Uterus (tissue), 4 donors: ENCODE measurements at places on chromosomes 3 and 15. TPM values are rescaled to one million over a fixed set of nuclear protein-coding genes. Genes with fewer than 3 reads are reported as not detected.

SKOR1 gene
- total RNA-seq, result 1.7 TPM

GRM7 gene
- total RNA-seq, result 15.8 TPM

ZMYND10 gene
- total RNA-seq, result 11.4 TPM

FBXO40 gene
- total RNA-seq, result not detected

ALG1L2 gene
- 4.0 TPM for total RNA-seq

GOLGA6A gene
- total RNA-seq, result not detected

GRCh38 chr3:27287052-27287451, 82.1 kb downstream of the NEK10 start:
- no peak overlapping the region for H3K4me3 ChIP-seq
- DNase-seq, result no peak
- no peaks in the 10 kb centered on the region for H3K4me1 ChIP-seq
- no peaks in the 10 kb centered on the region for H3K27me3 ChIP-seq

DNA sequence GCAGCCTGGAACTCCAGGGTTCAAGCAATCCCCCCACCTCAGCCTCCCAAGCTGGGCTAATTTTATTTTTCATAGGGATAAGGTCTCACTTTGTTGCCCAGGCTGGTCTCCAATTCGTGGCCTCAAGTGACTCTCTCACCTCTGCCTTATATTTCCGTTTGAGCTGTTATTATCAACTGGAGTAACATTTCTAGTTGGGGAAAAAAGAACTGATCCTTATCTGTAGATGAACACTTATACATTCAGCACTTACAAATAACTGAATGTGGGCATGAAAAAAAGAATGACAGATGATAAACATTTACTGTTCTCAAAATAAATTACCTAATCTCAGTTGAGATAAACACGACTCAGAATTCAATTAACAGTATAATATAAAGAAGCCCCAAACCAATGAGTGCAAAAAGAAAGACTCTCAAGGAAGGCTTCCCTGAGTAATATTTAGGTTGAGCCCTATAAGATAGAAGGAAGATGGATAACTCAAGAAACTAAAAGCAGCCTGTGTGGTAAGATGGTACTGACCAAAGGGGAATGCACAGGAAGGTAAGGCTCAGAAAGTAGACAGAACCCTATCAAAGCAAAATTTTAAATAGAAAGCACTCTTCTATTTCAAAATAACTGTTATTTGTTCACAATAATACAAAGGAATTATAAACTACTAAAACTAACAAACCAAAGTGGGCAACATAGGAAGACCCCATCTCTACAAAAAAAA, 11.8 kb downstream of the UBE3A start:
- H3K27me3 ChIP-seq, result no peaks in the 10 kb centered on the region
- H3K36me3 ChIP-seq, result no peaks in the 10 kb centered on the region
- H3K4me1 ChIP-seq, result no peaks in the 10 kb centered on the region

GRCh38 chr15:60679256-60679655, 200.3 kb upstream of the ICE2 start:
- H3K4me3 ChIP-seq, result no peak overlapping the region
- H3K27ac ChIP-seq, result peak overlapping the region; percentile 54
- H3K27me3 ChIP-seq, result no peaks in the 10 kb centered on the region
- no peaks in the 10 kb centered on the region for H3K36me3 ChIP-seq
- H3K4me1 ChIP-seq, result no peaks in the 10 kb centered on the region

- no peaks in the 10 kb centered on the region for H3K36me3 ChIP-seq
- no peak overlapping the region for H3K4me3 ChIP-seq
- H3K27me3 ChIP-seq, result no peaks in the 10 kb centered on the region
- no peaks in the 10 kb centered on the region for H3K4me1 ChIP-seq
These were observed 46.8 kb downstream of the EOMES start for GRCh38 chr3:27675287-27675686.

GRCh38 chr3:123298903-123299302, 97.2 kb downstream of the SEC22A start:
- H3K4me3 ChIP-seq, result no peak overlapping the region
- H3K27ac ChIP-seq, result no peak overlapping the region
- H3K4me1 ChIP-seq, result no peaks in the 10 kb centered on the region
- no peaks in the 10 kb centered on the region for H3K27me3 ChIP-seq
- H3K36me3 ChIP-seq, result no peaks in the 10 kb centered on the region

DNA sequence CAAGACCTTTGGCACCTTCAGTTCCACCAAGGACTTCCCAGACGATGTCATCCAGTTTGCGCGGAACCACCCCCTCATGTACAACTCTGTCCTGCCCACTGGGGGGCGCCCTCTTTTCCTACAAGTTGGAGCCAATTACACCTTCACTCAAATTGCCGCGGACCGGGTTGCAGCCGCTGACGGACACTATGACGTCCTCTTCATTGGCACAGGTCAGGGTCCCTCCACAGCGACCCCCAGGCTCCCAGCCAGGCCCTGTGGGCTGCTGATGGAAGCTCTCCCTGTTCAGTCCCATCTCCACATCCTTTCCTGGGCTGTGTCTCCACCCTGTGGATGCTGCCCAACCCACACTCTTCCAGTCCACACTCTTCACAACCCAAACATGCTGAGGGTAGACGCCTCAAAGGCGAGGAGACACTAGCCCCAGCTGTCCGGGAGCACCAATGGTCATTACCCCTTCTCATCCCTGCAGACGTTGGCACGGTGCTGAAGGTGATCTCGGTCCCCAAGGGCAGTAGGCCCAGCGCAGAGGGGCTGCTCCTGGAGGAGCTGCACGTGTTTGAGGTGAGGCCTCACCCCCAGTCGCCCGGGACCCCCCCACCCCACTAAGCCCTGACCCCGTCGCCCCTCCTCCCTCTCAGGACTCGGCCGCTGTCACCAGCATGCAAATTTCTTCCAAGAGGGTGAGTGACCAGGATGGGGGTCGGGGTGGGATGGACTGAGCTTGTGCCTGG, 4.3 kb upstream of the LSMEM2 start:
- no peak overlapping the region for H3K27ac ChIP-seq
- peaks cover 21% of the 10 kb centered on the region for H3K4me1 ChIP-seq
- no peaks in the 10 kb centered on the region for H3K27me3 ChIP-seq
- no peak for DNase-seq
- H3K4me3 ChIP-seq, result no peak overlapping the region
- H3K36me3 ChIP-seq, result no peaks in the 10 kb centered on the region

GRCh38 chr15:58737298-58737697, 12.2 kb downstream of the ADAM10 start:
- no peak overlapping the region for H3K4me3 ChIP-seq
- H3K27me3 ChIP-seq, result no peaks in the 10 kb centered on the region
- DNase-seq, result no peak
- no peak overlapping the region for H3K27ac ChIP-seq
- H3K36me3 ChIP-seq, result no peaks in the 10 kb centered on the region

GRCh38 chr3:41715376-41715775, 246.5 kb downstream of the ULK4 start:
- no peak for DNase-seq
- no peaks in the 10 kb centered on the region for H3K36me3 ChIP-seq
- peak overlapping the region; percentile 74 for H3K27ac ChIP-seq
- no peaks in the 10 kb centered on the region for H3K27me3 ChIP-seq
- H3K4me3 ChIP-seq, result no peak overlapping the region

DNA sequence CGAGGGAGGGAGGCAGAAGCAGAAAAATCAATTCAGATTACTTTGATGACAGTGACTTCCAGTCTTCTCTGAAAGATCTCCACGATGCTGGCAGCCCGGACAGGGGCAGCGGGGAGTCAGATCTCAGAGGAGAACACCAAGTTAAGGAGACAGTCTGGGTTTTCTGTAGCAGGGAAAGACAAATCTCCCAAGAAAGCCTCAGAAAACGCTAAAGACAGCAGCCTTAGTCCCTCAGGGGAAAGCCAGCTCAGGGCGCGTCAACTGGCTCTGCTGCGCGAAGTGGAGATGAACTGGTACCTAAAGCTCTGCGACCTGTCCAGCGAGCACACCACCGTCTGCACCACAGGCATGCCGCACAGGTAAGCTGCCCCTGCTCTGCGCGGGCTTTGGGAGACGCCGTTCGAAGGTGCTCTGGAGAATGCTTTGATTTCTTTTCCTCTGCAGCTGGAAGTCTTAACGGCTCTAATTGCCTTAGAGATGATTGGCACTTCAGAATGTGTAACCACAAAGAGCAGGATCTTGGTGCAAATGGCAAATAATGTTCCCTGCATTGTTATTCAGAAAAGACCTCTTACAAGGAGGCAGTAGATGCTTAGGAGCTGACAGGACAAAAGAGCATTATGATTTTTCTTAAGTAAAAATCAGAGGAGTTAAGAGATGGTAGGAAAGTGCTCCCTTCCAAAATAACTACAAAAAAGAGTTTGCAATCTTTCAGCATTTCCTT, at the start of gene KCNAB1:
Gene KCNAB1 (plus strand): TSS at position 51 of the 724 bp plus-strand sequence.
- no peaks in the 10 kb centered on the region for H3K4me1 ChIP-seq
- no peaks in the 10 kb centered on the region for H3K27me3 ChIP-seq
- no peaks in the 10 kb centered on the region for H3K36me3 ChIP-seq
- H3K4me3 ChIP-seq, result no peak within 1 kb of the TSS
- no peak within 1 kb of the TSS for H3K27ac ChIP-seq

GRCh38 chr15:24977686-24978085, 22.9 kb downstream of the SNRPN start:
- no peak overlapping the region for H3K4me3 ChIP-seq
- H3K27me3 ChIP-seq, result no peaks in the 10 kb centered on the region
- H3K36me3 ChIP-seq, result no peaks in the 10 kb centered on the region
- H3K27ac ChIP-seq, result no peak overlapping the region
- no peaks in the 10 kb centered on the region for H3K4me1 ChIP-seq

- H3K4me1 ChIP-seq, result no peaks in the 10 kb centered on the region
- no peak overlapping the region for H3K4me3 ChIP-seq
- H3K27ac ChIP-seq, result no peak overlapping the region
- no peak for DNase-seq
- H3K27me3 ChIP-seq, result no peaks in the 10 kb centered on the region
- no peaks in the 10 kb centered on the region for H3K36me3 ChIP-seq
These were observed 835.3 kb upstream of the CFAP20DC start for GRCh38 chr3:59885101-59885500.

DNA sequence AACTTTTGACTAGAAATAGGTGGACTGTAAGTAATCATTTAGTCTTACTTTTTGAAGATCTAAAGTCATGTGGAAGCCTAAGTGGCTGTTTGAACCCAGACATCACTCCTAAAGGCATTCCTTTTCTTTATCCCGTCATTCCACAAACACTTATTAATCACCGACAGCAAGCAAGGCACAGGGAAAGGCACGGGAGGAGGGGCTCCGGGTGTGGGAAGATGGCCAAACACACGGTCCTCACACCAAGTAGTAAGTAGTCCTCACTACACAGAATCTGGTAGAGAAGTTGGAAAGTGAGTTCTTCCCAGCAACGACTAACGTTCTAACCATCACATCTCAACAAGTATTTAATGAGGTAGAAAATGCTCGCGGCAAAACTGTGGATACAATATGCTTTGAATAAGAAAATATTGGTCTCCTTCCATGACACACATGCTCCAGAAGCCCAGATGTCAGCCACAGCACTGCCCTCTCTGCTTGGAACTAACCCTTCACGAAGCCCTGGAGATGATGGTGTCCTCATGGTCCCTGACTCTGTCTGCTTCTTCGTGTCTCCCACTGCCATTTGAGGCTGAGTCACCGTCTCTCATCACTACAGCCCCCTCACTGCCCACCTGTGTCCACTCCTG, 202.2 kb downstream of the OPA1 start:
- DNase-seq, result no peak
- no peaks in the 10 kb centered on the region for H3K36me3 ChIP-seq
- no peaks in the 10 kb centered on the region for H3K27me3 ChIP-seq

DNA sequence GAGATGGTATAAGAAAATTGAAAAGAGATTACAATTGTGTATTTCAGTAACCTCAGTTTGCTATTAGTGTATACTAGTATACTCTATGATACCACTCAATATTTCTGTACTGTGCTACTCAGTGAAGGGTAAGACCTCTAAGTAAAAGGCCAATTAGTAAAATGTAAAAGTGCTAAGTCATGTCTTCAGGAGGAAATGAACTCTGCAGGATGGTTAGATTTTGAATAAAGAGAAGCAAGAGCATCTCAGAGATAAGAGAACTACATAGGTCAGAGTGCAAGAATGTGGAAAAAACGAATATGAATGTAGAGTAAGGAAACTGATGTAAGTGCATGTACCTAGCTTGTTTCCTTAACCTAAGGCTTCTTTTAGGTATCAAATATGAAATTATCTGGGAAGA, 796.6 kb upstream of the GBE1 start:
- no peaks in the 10 kb centered on the region for H3K4me1 ChIP-seq
- no peak overlapping the region for H3K27ac ChIP-seq
- H3K27me3 ChIP-seq, result no peaks in the 10 kb centered on the region
- DNase-seq, result no peak
- H3K4me3 ChIP-seq, result no peak overlapping the region

DNA sequence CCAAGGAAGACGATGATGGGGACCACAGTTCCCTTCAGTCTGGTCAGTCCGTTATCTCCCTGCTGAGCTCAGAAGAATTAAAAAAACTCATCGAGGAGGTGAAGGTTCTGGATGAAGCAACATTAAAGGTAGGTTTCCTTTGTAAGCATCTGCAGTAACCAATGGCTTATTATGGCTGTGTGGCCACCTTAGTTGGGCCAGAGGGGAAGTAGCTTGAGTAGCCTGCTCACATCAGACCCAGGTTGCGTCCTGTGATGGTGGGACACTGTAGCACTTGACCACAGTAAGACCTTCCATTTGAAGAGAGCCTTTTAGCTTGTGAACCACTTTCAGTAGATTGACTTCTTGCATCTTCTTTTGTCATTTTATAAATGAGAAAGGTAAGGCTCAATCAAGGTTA, 22.6 kb downstream of the STARD5 start:
- no peak for DNase-seq
- no peaks in the 10 kb centered on the region for H3K36me3 ChIP-seq
- no peak overlapping the region for H3K4me3 ChIP-seq

DNA sequence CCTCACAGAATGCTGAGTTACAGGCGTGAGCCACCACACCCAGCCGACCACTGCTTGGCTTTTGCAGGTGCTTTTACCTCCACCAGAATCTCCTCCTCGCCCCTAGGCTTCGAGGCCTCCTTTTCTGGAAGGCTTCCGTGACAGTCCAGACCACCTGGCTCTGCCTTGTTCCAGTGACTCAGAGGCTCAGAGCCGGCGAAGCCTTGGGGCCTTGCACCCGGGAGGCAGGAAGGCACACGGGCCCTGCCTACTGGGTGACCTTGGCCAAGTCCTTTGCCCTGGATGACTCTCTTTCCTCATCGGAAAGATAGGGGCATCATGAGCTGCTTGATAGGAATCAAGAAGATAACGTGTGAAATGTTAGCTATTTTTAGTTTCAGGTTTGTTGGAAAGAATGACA, 31.3 kb upstream of the FURIN start:
- no peak for DNase-seq
- H3K36me3 ChIP-seq, result no peaks in the 10 kb centered on the region
- no peak overlapping the region for H3K4me3 ChIP-seq
- no peaks in the 10 kb centered on the region for H3K4me1 ChIP-seq

DNA sequence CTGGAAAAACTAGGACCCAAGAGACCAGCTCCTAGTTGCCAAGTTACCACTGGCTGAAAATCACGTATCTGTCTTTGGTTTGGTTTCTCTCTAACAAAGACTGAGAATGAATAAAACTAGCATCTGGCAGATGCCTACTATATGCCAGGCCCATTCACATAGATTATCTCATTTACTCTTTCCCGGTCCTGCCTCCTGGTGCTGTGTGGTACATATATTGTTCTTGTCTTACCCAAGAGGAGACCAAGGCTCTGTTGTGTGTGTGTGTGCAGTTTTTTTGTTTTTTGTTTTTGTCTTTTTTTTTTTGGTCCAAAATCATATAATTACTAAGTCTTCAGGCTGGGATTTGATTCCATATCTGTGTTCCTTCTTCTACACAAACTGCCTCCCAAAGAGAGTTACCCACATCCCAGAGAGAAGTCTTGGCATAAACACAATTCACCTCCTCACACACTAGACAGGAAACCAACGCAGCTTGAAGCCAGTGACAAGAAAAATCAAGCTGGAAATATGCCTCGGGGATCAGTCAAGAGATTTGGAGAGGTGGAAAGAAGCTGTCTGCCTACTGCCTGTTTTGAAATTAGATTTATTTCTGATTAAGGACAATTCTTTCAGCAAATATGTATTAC, 891 bp downstream of the AHSG start:
- no peaks in the 10 kb centered on the region for H3K4me1 ChIP-seq
- H3K36me3 ChIP-seq, result no peaks in the 10 kb centered on the region
- no peak overlapping the region for H3K27ac ChIP-seq
